D721Med (cell line): ENCODE measurements at places on chromosomes 7 and 10.

- DNase-seq: no peak
Measured at GRCh38 chr10:11017570-11018431, at the start of gene CELF2. CELF2 (plus strand) TSS chr10:11017872; CDS start chr10:11018090, 218 bp downstream.

GRCh38 chr10:132804785-132805426 lies 19.0 kb upstream of the NKX6-2 start:
- no peak for DNase-seq

- no peak for DNase-seq
Measured at GRCh38 chr7:17185690-17186070, 112.8 kb upstream of the AHR start.

DNA sequence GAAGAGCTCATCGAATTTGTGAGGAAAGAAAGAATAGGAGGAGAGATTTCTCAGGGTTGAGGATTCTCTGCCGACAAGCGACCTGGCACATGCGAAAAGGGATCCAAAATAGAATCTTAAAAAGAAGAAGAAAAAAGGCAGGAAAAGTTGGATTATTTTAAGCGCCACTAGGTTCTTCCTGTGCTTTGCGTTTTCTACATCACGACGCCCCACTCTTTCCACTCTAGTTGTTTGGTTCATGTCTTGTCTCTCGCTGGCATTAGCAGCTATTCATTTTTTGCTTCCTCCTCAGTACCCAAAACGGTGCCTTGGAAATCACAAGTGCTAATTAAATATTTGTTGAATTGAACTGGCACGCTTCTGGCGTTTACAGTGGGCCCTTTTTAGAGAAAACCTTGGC lies 674 bp upstream of the FRA10AC1 start:
- DNase-seq: no peak

DNA sequence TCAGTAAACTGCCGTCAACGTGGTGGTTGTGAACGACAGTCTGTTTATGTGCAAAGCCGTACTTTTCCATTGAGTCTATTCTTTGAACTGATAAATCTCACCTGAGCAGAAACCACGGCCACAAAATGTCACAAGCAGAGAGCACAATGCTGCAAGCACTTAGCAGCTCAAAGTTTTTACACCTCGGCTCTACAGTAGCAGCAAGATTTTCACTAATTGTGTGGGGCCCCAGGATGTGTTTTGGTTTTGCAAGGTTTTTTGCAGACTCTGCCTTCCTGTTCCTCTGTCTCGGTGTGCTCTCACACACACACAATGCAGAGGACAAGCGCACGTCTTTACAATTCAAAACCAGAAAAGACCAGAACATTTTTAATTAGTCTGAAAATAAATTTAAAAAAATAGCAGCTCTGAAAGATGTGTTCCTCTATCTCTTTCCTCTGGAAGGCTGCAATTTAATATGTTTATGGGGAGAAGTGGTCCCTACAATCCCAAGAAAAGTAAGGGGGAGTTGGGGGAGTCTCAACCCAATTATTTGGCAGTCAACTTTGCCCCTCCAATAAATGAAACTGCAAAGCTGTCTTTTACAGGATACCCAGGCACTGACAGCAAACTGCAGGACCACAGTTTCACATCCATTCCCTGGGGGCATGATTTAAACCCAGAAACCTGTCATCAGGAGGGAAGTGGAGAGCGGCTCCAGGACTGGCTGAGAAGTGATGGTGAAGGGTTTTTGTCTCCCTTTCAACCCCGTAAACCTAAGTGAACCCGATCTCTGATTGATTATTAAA lies 73.8 kb upstream of the SFMBT2 start:
- DNase-seq: no peak

DNA sequence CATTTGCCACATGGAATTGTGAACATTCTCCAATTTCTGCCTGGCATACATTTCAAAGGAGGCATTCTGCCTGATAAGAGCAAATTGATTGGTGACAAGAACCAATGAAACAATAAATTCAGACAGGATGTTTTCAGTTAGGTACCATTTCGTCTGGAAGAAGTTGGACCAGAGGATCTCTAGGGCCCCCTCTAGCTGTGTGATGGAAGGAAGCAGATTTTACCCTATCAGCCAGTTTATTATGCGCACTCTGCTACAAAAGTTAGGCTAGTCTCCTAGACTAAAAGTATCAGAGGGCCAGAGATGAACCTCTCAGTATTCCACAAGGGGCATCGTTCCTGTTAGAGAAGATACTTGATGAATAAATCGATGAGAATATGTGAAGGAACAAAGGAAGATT lies 118.0 kb downstream of the BUB3 start:
- DNase-seq: no peak

DNA sequence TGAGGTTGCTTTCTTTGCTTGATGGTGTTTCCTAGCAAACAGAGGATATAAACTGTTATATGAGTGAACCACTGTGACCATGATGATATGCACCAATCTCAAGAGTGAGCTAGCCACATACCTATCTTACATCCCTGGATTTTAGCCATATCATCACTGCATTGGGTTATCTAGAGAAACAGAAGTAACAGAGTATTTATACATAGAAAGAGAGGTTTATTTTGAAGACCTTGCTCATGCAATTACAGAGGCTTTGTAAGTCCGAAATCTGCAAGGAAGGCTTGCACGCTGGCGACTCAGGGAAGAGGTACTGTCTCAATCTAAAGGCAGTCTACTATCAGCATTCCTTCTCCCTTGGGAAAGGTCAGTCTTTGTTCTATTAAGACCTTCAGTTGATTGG lies 11.8 kb upstream of the PON2 start:
- DNase-seq: no peak

GRCh38 chr10:109089779-109090178 lies 833.5 kb downstream of the XPNPEP1 start:
- no peak for DNase-seq

DNA sequence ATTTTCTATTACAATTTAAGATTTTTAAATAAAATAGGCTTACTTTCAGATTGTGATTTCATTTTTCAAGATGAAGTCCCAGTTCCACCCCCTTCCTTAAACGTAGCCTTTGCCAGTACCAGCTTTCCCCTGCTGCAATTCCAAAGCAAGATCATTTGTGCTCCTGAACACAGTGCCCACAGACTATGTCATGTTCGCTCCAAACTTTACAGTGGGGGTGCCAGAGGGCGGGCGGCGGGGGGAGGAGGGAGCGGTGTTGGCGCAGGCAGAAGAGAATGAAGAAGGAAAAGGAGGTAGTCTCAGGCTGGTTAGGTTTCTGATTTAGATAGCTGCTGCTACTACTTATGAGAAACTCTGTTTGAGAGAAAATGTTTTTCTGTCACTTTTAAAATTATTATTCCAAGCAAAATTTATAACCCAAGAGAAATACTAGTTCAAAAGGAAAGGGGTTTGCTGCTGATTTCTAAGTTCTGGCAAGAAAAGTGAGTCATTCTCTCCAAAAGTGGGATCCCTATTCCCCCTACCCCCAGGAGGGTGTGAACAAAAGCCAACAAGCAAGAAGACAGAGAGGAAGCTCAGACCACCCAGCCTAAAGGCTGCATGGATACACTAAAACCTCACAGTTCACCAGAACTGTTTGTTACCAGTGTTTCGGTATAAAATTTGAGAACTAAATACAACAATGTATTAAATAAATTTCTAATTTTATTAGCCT lies 109.6 kb downstream of the SRPK2 start:
- DNase-seq: no peak

- DNase-seq: no peak
Measured at GRCh38 chr7:131100357-131101054, 227.2 kb upstream of the MKLN1 start.

DNA sequence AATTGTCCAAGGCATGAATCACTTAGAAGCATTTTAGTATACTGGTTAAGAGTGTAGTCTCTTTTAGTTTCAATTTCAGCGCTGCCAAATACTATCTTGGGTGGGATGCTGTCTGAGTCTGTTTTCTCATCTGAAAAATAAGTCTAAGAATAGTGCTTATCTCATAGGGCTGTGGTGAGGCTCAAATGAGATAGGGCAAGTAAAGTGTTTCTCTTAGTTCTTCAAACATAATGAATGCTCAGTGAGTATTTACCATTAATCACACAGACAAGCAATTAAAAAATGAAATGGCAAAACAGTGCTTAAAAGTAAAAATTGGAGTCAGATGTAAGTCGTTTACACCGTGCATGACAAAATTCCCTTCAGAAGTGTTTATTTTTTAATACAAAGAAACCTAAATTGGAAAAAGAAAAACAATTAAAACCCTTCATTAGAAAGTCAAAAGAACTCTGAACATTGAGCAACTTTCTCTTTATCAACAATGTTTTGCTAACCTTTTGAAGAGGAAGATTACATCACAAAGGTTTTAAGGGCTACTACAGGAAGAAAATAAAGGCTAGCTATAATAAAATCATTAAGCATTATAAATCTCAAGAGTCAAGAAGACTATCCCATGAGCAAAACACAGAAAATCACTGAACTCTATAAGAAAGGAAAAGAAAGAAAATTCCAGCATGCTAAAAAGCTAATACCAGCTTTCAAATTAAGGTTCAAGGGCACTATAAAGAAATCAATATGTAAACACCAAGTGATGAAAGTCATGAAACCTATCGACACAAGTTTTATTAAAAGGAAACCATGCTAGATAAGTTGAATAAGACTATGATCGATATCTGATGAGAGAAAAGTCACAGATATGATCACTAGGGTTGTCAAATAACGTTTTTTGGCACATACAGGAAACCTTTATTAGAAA lies 45.6 kb upstream of the C1GALT1 start:
- DNase-seq: no peak

DNA sequence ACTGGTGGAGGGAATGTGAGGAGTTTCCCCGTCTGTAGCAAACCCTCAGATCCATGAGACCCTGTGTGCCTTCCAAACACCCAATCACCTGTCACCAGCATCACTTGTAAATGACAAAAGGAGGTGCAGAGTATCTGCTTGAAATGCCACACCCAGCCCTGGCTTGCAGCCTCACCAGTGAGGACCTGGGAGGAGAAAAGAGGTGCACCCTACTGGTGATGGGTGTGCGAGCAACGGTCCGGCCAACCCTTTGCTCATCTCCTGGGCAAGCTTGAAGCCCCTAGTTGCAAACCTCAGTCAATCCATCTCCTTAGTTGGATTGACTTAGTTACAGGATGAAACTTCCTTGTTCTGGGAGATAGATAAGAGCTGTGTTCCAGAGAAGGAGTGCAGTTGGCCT lies 62.4 kb upstream of the WAPL start:
- DNase-seq: no peak

DNA sequence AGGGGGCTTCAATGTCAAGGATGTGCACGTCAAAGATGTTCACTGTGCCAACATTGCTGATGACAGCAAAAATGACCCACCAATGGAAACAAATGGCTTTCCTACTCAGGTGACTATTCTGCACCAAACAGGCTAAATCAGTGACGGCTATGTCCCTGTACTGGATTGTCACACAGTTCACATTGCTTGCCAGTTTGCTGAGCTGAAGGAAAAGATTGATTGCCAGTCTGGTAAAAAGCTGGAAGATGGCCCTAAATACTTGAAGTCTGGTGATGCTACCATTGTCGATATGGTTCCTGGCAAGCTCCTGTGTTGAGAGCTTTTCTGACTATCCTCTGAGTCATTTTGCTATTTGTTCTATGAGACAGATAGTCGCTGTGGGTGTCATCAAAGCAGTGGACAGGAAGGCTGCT lies 202.2 kb upstream of the ETV1 start:
- DNase-seq: no peak

DNA sequence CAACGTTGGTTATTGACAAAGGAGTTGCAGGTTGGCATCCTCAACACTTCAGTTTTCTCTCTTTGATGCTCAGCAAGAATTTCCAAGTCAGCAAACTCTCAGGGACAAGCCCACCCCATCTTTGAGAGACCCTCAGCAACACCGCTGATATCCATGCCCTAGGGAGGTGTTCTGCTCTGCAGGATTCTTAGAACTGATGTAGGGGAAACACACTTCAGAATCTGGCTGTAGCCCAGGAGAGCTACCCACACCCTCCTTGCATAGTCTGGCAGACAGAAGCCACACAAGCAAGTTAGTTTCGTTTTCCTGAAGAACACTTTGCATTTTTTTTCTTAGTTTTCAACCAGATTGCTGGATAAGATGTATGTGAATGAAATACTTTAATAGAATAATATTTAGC lies 822 bp downstream of the SAMD9L start:
- DNase-seq: no peak

DNA sequence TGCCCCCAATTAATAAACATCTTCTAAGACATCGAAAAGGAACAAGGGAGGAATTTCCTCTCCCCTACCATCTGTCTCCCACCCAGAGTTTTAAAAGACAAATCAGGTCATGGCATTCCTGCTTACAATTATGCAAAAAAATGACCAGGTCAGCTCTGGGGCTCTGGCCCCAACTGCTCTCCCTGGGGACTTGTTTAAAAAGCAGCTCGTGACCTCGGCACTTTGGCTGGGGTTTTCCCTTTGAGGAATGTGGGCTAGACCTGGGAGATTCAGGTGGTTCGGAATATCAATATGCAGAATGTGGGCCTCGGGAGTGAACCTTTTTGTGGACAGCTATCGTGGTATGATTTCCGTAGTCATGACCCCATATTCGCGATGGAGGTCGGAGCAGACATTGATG lies 648 bp upstream of the RADIL start:
- DNase-seq: no peak

GRCh38 chr10:72783410-72783833 lies 91.5 kb downstream of the MCU start:
- no peak for DNase-seq

DNA sequence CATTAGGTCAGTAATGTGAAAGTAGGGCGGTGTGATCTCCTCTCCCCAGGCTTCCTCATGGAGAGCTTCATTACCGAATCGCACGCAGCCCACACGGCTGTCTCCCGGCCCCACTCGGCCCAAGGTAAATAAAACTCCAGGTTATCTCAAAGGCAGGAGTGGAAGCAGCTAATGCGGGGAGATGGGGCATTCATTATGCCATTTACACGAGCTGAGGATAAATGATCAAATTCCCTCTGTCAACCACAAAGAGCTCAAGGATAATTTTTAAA lies 93.5 kb downstream of the ADARB2 start:
- no peak for DNase-seq

DNA sequence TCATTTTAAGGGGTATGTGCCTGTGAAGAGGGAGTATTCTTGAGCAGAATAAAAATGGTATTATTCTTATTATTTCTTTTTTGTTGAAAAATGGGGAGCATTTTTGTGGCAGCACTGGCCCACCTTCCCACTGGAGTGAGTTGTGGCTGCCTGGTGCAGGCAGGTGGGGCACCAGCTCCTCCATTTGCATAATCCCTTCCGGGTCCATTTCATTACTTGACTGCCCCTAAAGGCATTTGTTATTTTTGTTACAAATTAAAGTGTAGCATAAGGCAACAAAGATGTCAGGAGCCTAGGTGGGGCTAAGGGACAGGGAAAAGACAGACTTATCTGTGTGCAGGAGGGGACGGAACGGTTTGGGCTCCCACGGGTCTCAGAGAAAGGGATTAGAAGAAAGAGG lies 26.8 kb downstream of the GOLGA7B start:
- no peak for DNase-seq

GRCh38 chr10:78470267-78471103 lies 436.8 kb downstream of the RPS24 start:
- no peak for DNase-seq

GRCh38 chr7:151409667-151410404 lies at the start of gene WDR86:
WDR86 (minus strand) TSS chr7:151410038; CDS start chr7:151409589, 449 bp downstream.
- DNase-seq: peak; percentile 34

DNA sequence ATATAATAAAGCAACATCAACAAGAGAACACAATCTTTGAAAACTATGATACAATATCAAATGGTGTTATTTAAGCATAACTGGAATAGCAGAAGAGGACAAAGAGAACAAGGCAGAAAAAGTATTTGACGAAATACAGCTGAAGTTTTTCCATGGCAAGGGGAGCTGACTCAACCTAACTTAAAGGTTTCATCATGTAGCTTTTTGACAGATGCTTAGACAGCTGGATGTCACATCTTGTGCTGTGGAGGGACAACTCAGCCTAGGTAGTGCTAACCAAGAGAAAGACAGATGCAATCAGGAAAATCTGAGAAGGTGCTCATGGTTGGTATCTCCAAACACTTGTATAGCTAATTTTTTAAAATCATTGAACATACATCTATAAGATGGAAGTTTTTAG lies 208.2 kb downstream of the TFEC start:
- DNase-seq: no peak
